T-helper 9 cell (primary cell): ENCODE measurements at places on chromosomes 6 and 20.

GRCh38 chr6:44531442-44532015 lies 144.0 kb downstream of the CDC5L start:
- no peak for DNase-seq

DNA sequence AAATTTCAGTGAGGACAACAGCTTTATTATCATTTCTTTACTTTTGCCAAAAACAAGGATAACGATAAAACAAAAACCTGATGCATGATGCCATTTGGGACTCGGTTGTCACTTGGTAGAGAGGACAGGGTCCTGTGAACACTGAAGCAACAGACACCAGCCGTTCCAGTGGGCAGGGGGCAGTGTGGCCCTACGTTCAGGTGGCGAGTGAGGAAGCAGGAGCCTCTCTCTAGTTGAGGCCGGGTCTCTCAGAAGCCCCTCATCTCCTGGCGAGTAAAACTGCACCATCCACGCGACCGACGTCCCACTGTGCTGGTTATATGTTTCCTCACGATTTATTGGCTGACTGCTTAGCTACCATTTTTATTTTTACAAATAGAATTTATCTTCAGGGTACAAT lies 231.6 kb downstream of the THBS2 start:
- DNase-seq: no peak

- DNase-seq: peak; percentile 5
Observed at GRCh38 chr6:26383624-26384417, 913 bp downstream of the BTN2A2 start.

GRCh38 chr20:7085467-7085866 lies 318.0 kb downstream of the BMP2 start:
- DNase-seq: no peak

DNA sequence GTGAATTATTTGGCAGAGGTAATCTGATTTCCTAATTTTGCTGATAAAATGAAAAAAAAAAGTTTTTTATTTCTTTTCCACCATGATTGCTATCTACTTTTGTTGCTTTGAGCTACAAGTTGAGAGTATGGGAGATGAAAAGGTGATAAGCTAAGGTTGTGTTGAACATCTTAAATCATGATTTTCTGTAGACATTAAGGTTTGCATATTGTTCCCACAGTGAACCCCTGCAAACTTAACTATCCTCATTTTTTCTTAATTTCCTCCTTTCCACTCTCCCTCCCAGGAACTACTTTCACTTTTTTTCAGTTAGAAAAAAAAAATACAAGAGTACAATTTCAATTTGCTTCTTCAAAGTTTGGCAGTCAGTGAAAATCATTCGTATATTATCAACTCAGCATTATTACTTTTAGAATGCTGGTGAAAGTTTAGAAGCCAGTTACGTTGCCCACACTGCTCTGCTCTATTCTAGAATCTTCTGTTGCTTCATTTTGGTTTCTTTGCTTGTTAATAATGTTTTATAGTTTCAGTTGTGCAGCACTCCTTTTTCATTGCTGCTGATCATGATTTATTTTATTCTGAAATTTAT lies 673.8 kb upstream of the CITED2 start:
- DNase-seq: no peak

- DNase-seq: no peak
Observed at GRCh38 chr20:56483970-56484369, 15.5 kb downstream of the RTF2 start.

DNA sequence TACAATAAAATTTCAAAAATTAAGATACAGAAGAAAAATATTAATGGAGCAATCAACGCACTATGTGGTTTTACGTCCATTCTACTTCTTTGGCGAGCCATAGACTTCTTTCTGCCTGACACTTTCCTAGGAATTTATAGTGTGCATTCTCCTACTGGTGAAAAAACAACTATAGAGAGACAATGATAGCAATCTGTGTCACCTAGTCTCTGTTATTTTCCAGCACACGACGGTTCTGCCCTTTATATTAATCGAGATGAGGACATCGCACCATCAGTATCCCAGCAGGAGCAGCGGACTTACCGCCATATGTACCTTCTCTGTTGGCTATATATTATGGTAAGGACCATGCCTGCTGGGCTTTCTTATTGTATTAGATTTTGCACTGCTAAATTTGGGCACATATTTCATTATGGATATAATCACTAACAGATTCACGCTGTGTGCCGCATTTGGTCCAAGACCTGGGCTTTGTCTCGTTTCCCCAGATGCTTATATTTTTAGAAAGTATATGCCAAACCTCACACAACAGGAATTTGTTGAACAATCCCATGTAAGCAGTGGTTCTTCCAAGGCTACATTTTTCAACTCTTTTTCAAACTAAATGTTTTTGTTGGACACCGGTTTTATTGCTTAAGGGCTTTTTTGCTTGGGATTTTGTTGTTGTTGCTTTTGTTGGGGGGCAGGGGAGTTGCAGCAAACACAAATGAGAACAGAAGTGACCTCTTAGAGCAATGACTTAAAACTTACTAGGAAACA lies 166.4 kb downstream of the ADAT2 start:
- no peak for DNase-seq

DNA sequence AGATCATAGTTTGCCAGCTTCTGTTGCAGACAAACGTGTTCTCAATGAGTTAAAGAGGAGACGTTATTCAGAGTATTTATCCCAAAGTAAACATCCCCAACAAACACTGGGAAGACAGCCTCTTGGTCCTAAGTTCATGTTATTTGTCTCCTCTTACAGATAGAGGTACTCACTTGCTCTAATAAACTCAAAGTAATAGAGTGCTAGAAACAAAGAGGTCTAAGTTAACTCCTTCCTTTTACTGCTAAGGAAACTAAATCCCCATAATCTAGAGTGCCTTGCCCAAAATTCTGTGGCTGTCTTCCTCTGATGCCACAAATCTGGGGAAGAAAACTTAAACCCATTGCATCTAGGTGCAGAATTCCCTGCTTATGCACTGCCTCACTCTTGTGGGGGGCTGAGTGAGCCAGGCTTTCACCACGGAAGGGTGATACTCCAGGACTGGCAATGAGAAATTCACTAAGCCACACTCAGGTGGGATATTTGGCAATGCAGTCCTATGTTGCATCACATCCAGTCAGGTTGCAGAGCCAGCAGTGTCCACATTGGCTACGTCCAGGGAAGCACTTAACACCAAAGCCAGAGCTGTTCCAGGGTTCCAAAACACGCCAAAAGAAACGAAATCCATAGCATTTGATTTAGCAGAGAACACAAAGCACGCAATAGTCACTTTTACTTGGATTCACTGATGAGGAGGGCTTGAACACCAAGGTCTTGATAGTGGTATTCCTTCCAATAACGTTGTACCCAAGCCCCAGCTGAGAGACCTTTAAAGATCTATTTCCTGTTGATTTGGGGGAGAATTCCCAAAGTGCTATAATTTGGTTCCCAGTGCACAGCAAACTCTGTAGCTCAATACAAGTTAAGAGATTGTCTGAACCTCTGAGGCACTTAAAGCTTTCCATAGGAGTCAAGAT lies 81.0 kb upstream of the FOXQ1 start:
- DNase-seq: no peak

DNA sequence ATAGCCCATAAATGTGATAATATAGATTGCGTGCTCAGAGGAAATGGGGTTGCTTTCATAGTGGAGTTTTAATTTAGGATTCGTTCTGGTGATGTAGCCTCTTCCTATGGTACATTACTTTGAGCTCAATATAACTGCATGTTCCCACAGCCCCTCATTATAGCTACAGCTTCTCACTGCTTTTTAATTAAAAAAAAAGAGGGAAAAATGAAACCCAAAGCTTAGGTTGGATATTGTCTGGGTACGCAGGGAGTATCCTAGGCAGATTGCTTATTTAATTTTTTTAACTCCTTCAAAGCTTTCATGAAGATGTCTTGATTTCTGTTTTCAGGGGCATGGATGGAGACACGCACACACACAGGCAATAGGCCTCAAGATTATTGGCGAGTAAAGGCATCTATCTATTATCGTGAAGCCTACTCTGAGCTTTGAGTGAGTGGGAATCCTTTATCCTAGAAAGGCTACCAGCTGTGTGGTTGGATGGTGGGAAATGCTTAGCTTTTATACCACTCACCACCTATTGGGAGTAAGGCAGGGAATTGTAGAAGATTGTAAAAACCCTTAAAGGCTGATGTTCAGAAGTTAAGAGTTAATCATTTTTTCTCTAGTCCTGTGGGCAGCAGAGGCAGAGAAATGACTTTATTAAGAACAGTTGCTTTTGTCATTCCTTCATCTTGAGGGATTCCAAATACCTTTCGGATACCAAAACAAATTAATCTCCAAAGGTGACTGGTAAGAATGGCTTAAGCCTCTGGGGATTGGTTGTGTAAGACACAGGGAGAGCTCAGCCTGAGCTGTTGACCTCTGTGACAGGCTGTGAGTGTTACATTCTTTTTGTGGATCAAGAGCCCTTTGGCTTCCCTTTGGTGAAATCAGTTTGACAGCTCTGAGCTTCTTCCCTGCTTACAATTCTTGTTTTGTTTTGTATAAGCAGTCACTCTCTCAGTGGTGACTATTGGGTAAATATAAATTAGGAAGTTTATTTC lies 33.4 kb downstream of the CTNNBL1 start:
- DNase-seq: no peak

DNA sequence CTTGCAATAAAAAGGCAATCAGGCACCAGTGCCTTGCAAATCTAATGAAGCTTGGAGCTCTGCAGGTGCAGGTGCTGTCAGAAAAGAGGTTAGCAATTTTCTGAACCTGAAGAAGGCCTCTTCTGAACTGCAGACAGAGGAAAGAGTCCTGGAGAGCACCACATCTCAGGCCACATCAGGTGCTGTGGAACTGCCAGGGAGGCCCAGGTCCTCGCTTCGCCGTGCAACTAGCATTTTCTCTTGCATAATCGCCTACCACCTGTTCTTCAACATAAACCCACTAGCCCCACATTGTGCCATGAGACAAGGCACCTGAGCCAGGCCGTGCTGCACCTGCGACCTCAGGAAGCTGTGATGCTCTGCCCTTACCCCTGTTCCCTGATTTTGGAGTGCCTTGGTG lies 187.6 kb downstream of the DTNBP1 start:
- DNase-seq: no peak

GRCh38 chr6:6784514-6785162 lies 196.1 kb downstream of the LY86 start:
- no peak for DNase-seq

DNA sequence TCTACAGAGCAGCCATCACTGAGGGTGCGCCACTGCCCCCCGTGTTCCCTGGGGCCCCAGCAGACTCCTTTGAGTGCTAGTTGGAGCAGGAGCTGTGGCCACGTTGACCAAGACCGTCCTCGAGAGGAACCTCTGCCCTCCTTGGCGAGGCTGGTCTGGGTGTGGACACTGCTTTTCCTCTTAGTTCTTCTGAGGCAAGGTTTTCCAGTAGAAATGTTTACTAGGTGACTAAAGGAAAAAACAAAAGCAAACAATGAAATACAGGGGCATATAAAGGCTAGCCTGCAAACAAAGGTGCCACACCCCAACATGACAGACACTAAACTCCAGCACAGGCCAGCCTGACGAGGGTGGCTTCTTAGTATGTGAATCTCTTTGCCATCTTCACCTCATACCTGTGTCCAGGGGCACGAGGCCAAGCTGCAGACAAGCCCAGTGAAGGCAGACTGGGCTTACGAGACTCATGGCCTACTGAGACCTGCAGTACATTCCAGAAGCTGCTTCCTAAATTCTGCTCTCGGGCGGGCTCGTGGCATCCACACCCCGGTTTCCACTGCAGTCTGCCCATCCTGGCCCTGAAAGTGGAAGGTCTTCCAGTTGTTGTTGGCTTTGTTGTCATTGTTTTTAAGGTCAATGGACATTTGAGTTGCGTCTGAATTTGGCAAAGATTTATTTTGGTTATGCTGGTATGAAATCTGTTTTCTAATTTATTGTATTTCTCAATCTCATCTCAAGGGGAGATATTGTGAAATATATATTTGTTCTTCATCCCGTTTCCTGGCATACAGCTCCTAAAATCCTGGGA lies 39.2 kb downstream of the FAM50B start:
- DNase-seq: no peak

- no peak for DNase-seq
Observed at GRCh38 chr6:63714091-63714490, 78.5 kb downstream of the PHF3 start.

GRCh38 chr6:18362058-18362561 lies 25.0 kb upstream of the RNF144B start:
- no peak for DNase-seq

DNA sequence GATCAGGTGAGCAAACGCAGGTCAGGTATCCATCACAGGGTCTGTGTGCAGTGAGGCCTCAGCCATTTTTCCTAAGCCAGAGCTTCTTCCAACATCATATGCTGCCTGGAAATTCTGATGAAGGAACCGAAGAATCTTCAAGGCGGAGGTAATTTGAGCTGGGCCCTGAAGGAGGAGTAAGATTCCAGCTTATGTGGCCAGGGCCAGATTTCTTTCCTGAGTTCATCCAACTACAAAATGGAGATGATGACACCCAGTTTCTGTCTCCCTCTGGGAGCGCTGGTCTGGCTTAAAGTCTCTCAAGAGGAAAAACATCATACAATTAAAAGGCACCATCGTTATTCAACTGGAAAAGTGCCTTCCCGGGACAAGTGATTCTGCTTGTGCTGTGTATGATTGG lies 6.9 kb upstream of the MANBAL start:
- DNase-seq: no peak

GRCh38 chr20:42435230-42435629 lies 754.5 kb downstream of the PTPRT start:
- DNase-seq: no peak

- no peak for DNase-seq
Observed at GRCh38 chr6:113077794-113078193, 730.7 kb downstream of the RFPL4B start.

- DNase-seq: no peak
Observed at GRCh38 chr20:32603046-32603726, 18.1 kb upstream of the NOL4L start.

- DNase-seq: no peak
Observed at GRCh38 chr6:66321017-66321416, 614.0 kb upstream of the EYS start.

DNA sequence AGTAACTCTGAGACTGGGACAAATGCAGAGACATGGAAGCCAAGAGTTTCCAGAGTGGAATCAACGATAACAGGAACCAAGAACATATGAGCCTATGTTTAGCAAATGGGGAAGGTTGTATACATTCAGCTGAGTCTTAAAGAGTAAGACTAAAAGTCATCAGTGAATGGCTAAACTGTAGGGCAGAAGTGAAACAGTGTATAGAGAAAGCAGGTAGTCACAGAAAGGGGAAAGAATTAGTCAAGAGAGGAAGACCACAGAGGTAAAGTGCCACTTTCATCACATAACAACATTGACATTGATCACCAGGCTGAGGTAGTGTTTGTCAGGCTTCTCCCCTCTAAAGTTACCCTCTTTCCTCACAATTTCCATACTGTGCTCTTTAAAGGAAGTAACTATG lies 306.5 kb upstream of the SPTLC3 start:
- no peak for DNase-seq

- no peak for DNase-seq
Observed at GRCh38 chr6:82361631-82362030, 2.0 kb upstream of the TPBG start.

DNA sequence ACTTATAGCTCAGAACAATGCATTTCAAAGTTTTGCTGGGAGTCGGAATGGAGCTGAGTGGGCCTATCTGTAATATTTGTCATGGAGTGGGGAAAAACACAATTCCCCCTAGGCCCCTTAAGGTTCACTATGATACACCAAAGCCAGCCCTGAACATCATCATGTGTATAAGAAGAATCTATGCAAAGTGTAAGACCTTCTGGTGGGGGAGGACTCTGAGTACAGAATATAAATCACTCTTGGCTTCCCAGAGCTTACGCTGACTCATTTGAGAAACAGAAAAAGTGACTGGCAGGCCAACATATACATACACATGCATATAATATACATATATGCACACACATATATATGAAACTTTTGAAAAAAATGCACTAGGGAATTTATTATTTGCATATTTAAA lies 54.1 kb upstream of the UBR2 start:
- no peak for DNase-seq
